ENCODE measurements at places on chromosomes 12 and 14.

GRCh38 chr12:126727218-126728075, 1539.5 kb upstream of the TMEM132C start:
- DNase-seq: no peak

DNA sequence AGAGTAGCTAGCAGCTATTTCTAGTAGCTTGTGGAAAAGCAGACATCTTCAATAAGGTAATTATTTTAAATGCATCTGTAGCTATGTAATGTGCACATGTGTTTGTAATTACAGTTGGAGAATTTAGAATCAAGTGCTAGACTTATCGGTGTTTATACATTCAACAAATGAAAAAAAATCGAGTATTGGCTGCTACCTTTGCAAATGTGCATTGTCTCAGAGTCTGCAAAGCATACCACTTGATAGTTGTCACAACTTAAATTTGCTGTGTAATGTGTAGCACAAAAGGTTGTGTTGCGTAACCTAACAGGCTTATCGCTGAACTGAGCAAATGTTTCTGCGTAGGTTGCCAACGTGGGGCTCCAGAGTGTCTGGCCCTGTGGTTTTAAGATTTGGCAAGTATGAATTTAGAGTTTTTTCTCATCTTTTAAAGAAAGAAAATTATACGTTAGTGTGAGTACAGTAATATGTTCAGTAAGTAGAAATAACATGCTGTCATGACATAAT, 44.3 kb downstream of the TMTC2 start:
- DNase-seq: no peak

DNA sequence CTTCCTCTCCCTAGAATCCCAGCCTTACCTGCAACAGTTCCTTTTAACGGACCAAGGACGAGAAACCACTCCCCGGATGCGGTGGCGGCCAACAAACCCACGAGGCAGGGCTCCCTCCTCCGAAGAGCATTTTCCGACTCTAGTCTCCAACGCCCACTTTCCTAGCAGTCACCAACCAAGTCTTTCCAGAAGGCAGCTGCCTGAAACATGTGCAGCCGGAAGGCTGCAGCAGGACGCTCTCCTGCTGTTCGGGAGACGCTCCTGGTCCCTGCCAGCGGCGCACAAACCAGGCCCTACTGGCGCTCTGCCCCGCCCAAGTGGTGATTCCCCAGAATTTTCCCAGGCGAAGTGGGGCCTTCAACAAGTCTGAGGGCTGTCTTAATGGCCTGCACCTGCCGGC, 21.1 kb upstream of the ADAM20 start:
- DNase-seq: peak; percentile 20

DNA sequence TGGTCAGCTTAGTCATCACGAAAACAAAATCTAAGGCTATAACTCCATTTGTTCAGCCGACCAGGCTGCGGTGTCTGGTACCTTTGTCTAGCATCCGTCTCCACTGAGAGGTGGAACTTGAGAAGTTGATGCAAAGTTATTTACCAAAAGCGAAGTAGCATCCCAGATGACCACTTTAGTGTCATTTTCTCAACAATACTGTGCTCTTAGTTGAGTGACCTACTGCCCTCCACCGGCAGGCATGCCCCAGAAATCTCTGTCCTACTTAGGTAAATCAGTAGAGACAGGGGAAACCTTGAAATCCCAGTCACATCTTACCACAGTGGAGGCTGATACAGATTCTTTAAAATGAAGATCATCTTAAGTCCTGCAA, 1.3 kb upstream of the ST8SIA1 start:
- DNase-seq: no peak

DNA sequence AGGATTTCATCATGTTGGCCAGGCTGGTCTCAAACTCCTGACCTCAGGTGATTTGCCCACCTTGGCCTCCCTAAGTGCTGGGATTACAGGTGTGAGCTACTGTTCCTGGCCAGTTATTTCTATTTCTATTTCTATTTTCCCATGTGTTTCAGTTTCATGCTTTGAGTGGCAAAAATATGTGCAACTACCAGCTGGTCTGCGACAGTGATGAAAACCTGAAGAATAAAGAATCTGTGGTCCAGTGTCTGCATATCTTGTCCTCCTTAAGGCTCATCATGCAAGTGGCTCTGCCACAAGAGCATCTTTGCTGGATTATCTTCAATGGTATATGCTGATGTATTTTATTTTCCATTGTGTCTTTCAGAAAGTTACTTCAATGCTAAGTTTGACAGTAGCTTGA, 17.4 kb downstream of the CFAP54 start:
- no peak for DNase-seq

GRCh38 chr12:78933014-78933413, 68.4 kb downstream of the SYT1 start:
- DNase-seq: no peak

GRCh38 chr12:26524862-26525465, 308.0 kb downstream of the ITPR2 start:
- peak; percentile 18 for DNase-seq

- DNase-seq: no peak
These were observed 167.8 kb upstream of the LHX5 start for GRCh38 chr12:113639474-113639873.

- DNase-seq: no peak
These were observed 30.6 kb upstream of the LIN7A start for GRCh38 chr12:80968326-80968725.

DNA sequence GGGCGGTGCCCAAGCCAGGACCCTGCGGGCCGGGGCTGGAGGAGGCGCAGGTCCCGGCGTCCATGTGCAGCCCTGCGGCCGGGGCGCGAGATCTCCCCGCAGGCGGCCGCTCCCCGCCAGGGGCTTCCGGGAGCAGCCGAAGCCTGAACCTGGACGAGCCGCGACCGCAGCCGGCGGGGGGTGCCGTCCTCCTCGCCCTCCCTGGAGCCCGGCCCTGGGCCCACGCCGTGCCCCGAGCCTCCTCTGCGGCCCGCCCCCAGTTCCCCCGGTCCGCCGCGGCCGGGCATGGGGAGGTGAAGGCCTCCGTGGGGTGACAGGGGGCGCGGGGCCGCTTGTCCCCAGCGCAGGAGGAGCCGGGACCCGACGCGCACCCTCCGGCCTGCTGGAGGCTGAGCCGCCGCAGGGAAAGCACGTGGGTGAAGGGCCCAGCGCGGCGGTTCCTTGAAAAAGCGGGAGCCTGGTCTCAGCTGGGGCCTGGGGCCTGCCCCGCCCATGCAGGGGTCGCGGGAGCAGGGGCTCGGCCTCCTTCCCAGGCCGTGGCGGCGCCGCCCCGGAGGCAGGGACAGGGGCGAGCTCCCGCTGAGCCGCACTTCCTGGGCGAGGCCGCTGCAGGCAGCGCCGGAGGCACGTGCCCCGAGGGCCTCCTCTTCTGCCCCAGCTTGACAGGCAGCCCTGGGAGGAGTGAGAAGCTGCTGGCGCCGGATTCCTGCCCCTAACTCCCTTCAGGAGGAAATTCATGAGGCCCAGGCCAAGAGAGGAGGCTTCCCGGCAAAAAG, 55.6 kb upstream of the PPP2R5C start:
- DNase-seq: peak; percentile 25
